ENCODE measurements at places on chromosomes 13 and 19.

DNA sequence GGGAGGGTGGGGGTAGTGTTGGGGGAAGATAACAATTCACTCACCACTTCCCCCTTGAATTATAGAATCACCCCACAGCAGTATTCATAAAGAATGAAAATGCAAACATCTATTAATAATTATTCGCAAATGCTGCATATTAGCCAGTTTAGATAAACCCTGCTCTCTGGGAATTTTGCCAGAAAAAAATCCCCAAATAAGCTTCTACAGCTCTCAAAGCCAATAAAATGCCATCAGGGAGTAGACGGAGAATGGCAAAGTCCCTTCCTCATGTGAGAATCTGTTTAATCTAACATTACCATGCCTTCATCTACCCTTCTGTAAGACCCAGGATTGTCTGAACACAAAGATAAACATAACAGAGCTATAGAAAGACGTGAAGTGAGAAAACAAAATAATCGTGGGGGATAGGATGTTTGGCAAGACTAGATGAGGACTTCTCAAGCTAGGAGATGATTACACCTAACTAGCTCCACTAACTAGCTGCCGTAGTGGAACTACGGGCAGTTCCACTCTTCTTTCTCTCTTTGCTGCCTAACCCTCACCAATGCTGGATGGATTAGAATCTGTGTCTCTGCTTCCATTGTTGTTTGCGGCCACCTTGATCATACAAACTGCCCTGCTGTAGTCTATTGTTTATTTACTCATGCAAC, 32.4 kb upstream of the CACNA1A start:
- no peak for DNase-seq

GRCh38 chr13:58254943-58255342, 623.4 kb downstream of the PCDH17 start:
- no peak for DNase-seq

DNA sequence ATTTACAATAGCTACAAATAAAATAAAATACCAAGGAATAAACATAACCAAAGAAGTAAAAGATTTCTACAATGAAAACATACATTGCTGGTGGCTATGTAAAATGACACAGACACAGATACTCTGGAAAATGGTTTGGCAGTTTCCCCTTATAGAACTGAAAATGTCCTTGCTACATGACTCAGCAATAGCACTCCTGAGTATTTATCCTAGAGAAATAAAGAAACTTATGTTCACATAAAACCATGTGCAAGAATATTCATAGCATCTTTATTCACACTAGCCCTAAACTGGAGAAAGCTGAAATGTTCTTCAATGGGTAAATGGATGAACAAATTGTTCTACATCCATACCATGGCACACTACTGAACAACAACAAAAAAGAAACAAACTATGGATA, 100.2 kb upstream of the RFC3 start:
- no peak for DNase-seq

GRCh38 chr13:101752432-101752831, 300.0 kb downstream of the ITGBL1 start:
- DNase-seq, result no peak

DNA sequence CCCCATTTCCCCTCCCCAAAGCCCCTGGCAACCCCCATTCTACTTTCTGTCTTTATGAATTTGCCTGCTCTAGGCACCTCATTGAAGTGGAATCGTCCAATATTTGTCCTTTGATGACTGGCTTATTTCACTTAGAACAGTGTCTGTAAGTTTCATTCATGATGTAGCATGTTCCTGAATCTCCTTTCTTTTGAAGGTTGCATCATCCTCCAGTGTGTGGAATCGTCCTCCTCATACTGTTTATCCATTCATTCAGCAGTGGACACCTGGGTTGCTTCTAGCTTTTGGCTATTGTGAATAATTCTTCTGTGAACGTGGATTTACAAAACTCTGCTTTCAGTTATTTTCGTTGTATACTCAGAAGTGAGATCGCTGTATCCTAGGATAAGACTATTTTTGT, 161.2 kb upstream of the RNF113B start:
- DNase-seq, result no peak

All from SK-N-SH (cell line).